ENCODE measurements at places on chromosomes 16 and 17.
A peak's percentile ranks its signal among the peaks of the same experiment; 100 is the strongest.

DNA sequence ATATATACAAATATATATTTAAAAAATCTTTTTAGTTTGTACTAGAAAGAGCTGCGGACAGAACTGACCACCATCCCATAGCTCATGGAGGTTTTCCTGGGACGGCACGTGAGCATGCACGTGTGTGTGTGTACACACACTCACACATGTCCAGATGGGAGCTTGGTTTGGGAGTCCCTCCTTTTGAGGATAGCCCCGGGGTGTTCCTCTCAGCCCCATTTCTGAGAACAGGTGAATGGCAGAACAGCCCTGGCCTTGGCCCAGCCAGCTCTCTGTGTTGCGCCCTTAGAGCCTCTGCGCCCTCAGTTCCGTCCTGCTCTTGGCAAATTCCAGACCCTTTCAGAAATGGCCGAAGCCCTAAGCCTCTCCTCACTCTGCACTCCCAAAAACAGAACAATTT, 70.1 kb downstream of the AMFR start:
- DNase-seq = peak; percentile 0

DNA sequence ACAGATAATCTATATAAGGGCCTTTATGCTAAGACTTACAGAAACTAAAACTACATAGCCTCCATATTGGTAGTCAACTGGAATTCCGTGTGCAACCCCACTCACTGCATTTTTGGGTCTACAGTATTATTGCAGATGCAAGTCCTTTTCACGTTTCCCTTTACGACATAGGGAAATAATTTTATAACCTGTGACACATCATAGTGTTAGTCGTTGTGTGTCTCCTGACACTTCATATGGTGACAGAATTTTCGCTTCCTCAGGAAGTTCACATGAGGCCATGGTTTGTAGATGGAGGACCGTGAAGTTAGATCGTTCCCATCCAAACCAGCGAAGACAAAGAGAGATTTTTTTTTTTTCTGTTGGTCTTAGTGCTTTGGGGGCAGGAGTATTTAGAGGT, 15.7 kb upstream of the MRC2 start:
- no peak for DNase-seq

DNA sequence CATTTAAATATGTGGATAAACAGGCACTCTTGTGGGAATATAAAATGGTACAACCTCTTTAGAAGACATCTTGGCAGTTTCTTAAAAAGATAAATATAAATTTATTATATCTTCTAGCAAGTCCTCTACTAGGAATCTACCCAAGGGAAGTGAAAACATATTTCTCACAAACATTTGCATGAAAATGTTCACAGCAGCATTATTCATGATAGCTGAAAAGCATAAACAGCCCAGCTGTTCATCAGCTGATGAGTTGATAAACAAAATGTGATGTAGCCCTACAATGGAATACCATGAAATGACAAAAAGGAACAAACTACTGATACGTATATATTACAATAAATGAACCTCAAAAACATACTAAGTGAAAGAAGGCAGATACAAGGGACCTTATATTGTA, 12.0 kb downstream of the DGKE start:
- no peak for DNase-seq

DNA sequence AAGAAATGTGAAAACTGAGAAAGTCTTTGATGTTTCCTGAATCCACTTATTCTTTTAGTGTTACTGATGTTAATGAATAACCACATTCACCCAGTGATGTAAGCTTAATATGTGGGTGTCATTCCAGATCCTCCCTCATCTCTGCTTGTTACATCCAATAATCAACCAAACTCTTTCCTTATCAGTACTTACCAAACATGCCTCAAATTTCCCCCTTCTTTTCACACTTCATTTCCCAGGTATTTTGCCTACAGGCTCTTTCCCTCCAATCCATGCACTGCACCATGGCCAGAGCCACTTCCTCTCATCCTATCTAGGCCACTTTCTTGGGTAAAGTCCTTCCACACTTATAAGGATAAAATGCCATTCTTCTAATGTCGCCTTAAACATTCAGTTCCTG, 451.5 kb downstream of the NPIPA7 start:
- DNase-seq = no peak

DNA sequence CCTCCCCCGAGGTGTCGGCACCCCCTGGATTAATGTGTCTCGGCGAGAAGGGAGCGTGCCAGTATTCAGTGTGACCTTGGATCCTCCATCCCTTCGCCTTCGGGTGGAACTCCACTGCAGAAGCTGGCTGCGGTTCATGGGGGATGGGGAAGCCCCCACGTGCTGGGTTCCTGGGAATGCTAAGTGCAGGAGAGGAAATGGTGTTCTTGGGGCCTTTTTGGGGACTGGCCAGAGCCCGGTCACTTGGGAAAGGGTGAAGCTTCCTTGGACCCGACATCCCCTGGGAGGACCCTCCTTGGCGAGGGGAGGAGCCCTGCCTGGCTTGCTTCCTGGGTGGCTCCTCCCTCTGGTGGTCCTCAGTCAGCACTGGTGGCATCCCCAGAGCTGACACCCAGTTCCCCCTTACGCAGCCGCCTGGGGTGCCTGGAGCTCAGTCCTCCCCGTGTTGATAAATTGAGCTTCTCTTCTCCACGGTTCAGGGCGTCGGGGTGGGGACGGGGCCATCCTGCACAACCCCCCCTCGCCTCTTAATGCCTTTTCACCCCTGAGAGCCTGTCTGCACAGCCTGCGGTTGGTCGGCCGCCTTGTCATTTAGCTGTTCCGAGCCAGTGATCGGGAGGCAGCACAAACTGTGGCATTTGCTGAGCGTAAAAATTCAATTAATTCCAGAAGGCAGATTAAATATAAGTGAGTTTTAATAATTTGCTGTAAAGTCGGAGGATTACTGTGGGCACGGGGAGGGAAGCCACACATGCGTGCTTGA, 30.7 kb upstream of the GSE1 start:
- DNase-seq = no peak

- no peak for DNase-seq
Measured at GRCh38 chr16:84614073-84614459, 3.8 kb downstream of the COTL1 start.

GRCh38 chr17:44444735-44445105, 55.3 kb upstream of the ITGA2B start:
- DNase-seq = no peak

GRCh38 chr17:59914274-59914854, 21.4 kb downstream of the RPS6KB1 start:
- no peak for DNase-seq

DNA sequence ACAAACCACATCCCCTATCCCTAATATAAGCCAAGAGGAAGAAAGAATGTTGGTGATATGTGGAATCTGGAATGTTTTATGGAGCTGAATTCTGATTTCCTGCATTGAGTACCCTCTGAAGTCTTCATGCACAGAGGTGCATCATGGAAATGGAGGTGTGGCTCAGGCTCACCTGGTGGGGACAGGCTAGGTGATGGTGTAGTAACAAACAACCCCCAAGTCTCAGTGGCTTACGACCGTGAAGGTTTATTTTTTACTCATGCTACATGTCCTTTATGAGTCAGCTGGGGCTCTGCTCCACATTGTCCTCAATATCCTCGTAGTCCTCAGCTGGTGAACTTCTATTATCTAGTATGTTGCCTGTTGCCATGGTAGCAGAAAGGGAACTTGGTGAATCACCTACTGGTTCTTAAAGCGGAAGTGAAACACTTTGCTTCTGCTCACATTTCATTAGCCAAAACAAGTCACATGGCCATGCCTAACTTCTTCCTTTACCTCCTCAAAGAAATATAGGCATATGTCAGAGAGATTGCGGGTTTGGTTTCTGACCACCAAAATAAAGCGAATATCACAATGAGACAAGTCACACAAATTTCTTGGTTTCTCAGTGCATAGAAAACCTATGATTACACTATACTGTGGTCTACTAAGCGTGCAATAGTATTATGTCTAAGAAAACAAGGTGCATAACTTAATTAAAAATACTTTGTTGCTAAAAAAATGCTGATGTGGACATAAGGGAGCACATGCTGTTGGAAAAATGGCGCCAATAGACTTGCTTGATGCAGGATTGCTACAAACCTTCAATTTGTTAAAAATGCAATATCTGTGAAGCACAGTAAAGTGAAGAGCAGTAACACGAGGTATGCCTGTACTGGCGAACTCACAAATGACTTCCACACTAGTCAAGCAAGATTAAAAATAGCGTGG, at the start of gene PMFBP1:
Gene PMFBP1 (minus strand): TSS at position 51 of the 930 bp plus-strand sequence. CDS start 947 bp downstream, outside the sequence.
- DNase-seq = no peak

GRCh38 chr16:89315791-89316581, 98.5 kb downstream of the ZNF778 start:
- DNase-seq = peak; percentile 78

DNA sequence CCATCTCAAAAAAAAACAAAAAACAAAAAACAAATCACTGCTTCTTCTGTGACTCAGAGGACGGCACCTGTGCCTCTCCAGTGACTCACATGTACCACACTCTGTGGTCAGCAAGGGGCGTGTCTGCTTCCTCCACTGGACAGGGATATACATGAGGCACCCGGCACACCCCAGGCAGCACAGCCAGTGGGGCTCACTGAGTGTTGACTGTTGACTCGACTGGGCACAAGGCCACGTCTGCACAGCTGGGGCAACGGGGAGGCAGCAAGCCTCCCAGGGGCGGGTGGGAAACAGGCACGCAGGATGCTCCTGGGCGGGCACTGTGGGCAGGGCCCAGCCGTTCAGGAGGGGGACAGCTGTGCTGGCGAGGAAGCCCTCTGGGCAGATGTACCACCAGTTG, 64.1 kb downstream of the TIMM22 start:
- DNase-seq = no peak

DNA sequence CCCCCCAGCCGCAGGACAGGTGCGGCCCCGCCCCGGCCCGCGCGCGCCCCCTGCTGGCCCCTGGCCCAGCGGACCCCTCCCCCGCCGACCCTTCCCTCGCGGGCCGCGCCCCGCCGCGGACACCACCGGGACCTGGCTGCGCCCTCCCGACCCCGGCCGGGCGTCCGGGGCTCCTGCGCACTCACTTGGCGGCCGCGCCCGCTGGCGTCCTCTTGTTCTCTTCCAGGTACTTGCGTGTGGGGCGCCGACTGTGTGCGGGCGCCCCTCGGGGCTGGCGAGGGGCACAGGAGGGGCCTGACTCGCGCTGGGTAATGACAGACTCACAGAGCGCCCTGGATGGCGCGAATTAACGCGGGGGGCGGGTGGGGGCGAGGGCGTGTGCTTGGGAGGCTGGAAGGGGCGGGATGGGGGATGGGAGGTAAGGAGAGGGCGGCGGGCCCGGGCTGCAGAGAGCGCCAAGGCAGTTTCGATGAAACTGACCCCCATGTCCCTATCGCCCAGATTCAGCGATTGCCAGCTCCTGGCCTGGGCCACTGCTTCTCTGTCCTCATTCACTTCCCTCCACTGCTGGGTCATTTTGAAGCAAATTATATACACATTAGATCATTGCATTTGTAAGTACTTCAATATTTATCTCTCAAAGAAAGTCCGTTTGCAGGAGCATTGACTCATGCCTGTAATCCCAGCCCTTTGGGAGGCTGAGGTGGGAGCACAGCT, 445 bp upstream of the DBNDD1 start:
- DNase-seq = peak; percentile 26

DNA sequence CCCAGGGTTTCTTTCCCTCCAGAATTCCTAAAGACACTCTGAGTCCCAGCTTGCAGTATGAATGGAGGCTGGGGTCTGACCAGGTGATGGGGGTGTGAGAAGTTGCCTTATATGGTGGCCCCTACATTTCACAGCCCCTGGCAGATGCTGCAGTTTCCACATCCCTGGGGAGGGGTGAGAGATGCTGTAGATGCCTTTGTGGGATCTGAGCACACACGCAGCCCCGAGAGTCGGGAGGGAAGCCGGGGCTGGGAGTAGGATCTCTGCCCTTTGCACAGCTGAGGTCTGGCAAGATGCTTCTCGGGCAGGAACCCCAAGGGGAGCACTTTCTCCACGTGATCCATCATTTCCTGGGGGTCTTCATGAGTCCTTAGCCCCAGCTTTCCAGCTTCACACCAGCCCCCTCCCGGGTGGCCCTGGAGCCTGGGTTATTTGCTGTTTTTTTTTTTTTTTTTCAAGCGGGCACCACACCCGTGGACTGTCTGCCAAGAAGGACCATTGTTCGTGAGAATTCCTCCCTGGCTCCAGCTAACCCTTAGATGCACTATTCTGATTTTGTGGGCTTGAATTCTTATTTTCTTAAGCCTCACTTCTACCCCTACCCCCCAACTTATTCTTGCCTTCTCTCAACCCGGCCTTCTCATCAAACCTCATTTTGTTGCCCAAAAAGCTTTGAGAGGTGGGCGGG, 50.6 kb downstream of the NTN1 start:
- no peak for DNase-seq

DNA sequence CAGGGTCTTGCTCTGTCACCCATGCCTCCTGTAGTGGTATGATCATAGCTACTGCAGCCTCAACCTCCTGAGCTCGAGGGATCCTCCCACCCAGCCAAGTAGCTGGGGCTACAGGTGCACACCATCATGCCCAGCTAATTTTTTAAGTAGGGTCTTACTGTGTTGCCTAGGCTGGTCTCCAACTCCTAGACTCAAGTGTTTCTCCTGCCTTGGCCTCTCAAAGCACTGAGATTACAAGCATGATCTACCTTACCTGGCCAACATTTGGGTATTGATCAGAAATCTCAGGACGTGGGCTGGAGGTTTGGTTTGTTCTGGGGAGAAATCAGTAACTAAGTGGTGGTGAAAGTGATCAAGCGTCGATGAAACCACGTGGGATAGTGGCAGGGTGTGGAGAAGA, 4.1 kb downstream of the CHD9 start:
- DNase-seq = no peak

DNA sequence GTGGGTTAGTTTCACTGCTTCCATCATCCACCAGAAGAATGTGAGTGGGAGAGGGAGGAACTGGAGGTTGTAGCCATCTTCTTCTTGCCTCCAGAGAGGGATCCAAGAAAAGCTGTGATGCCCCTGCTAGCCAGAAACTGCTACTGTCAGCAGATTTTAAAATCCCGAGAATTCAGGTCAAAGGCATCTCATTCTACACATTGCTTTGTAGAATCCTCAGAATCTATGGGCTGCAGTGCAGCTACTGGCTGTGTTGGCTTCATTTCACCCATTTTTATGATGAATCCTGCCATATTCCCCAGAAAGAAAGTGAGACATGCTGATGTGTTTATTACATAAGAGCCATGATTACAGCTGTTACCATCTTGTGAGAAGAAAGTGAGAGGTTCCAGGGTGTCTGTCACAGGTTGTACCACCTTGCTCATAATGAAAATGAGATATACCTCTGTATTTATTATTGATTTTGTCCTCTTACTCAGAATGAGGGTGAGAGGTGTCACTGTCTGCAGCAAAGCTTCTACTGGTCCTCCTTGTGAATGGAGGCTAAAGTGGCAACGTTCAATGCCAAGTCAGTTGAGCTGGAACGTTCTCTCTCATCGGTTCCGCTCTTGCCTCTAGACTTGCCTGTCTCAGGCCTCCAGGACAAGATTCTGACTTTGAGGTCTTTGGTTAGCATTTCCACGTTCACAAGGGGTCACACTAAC, 50.1 kb upstream of the MYH10 start:
- DNase-seq = no peak

GRCh38 chr16:78504401-78504851, 405.0 kb downstream of the WWOX start:
- no peak for DNase-seq

DNA sequence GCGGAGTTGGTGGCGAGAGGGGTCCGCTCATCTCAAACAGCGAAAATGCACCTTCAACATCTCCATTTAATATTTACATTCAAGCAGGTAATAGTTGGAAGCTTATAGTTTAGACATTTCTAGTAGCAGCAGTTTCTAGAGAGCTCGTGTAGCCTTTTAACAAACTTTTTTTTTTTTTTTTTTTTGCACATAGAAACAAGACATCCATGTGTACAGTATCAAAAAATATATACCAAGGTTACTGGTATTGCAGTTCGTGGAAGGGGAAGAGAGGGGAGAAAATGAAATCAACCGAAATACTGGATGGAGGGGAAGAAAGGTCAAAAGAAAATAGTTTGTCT, 6.2 kb downstream of the CBX4 start:
- DNase-seq = no peak
